ENCODE measurements at places on chromosomes 1 and 21. TPM values are rescaled to one million over a fixed set of nuclear protein-coding genes. Genes with fewer than 3 reads are reported as not detected.

DMBX1 gene
- total RNA-seq, result not detected

PTAFR gene
- 0.13 TPM for total RNA-seq

ST6GALNAC5 gene
- not detected for total RNA-seq

SYCP1 gene
- not detected for total RNA-seq

CNKSR1 gene
- total RNA-seq, result not detected

MYOG gene
- total RNA-seq, result not detected

FCRL1 gene
- not detected for total RNA-seq

KRTAP10-9 gene
- not detected for total RNA-seq

ERVH48-1 gene
- not detected for total RNA-seq

HSPB7 gene
- total RNA-seq, result not detected

SLAMF6 gene
- not detected for total RNA-seq

NOS1AP gene
- total RNA-seq, result 0.13 TPM

HMGCS2 gene
- total RNA-seq, result not detected

OR6N1 gene
- not detected for total RNA-seq

REN gene
- total RNA-seq, result not detected

CACNA1S gene
- not detected for total RNA-seq

BMP8B gene
- total RNA-seq, result 0.13 TPM

PGLYRP3 gene
- total RNA-seq, result not detected

OPRD1 gene
- total RNA-seq, result not detected

MYCL gene
- total RNA-seq, result 0.38 TPM

CACNA1E gene
- under 0.01 TPM for total RNA-seq

AGRN gene
- total RNA-seq, result 49.3 TPM

TRIM67 gene
- not detected for total RNA-seq

PTGFR gene
- 0.13 TPM for total RNA-seq

NCSTN gene
- 50.7 TPM for total RNA-seq

DVL1 gene
- total RNA-seq, result 37.2 TPM

MATN1 gene
- total RNA-seq, result under 0.01 TPM

PRRX1 gene
- total RNA-seq, result 0.25 TPM

CASZ1 gene
- total RNA-seq, result 2.3 TPM

CPT2 gene
- total RNA-seq, result 8.7 TPM

OR2T33 gene
- not detected for total RNA-seq

ATP1A4 gene
- not detected for total RNA-seq

CD1D gene
- 0.13 TPM for total RNA-seq

ZNF593OS gene
- total RNA-seq, result not detected

MYBPH gene
- total RNA-seq, result not detected

DENND4B gene
- total RNA-seq, result 13.9 TPM

PROK1 gene
- not detected for total RNA-seq

CTBS gene
- 3.2 TPM for total RNA-seq

RNU1-2 gene
- under 0.01 TPM for total RNA-seq

BNIPL gene
- 0.13 TPM for total RNA-seq

CYP4Z1 gene
- under 0.01 TPM for total RNA-seq

CFHR2 gene
- not detected for total RNA-seq

OR14K1 gene
- total RNA-seq, result not detected

XKR8 gene
- 7.0 TPM for total RNA-seq

CHIT1 gene
- not detected for total RNA-seq

WDR64 gene
- total RNA-seq, result not detected

HPCAL4 gene
- not detected for total RNA-seq

HCN3 gene
- 0.51 TPM for total RNA-seq

RNF186 gene
- not detected for total RNA-seq

LAPTM5 gene
- 28.6 TPM for total RNA-seq

ASCL5 gene
- total RNA-seq, result not detected

CYP4X1 gene
- 3.4 TPM for total RNA-seq

PLA2G2C gene
- not detected for total RNA-seq

OLFML2B gene
- total RNA-seq, result 0.13 TPM

MYOM3 gene
- total RNA-seq, result not detected

GJC2 gene
- total RNA-seq, result 17.1 TPM

NTNG1 gene
- total RNA-seq, result 0.13 TPM
